Non-pigmented ciliary epithelial cell (primary cell): ENCODE measurements at places on chromosomes 12 and 14.

- no peak for DNase-seq
Measured at GRCh38 chr12:92951006-92951405, 21.9 kb upstream of the EEA1 start.

DNA sequence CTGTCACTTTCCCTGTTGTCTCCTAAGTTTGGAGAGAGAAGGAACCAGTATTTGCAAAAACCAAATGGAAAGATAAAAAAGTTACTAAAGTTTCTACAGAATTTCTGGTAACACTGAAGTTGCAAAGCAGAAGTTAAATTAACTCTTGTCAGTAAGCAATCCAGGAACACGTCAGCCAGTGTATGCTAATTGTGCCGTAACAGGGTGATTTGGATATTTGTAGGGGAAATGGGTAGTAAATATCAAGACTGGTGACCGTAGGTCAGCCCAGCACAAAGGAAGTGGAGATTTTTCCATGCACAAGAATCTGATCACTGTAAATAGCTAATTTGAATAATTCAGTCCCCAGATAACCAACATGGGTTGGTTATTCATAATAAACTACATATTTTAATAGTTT is 2.3 kb downstream of the CDKN1B start:
- DNase-seq, result no peak

DNA sequence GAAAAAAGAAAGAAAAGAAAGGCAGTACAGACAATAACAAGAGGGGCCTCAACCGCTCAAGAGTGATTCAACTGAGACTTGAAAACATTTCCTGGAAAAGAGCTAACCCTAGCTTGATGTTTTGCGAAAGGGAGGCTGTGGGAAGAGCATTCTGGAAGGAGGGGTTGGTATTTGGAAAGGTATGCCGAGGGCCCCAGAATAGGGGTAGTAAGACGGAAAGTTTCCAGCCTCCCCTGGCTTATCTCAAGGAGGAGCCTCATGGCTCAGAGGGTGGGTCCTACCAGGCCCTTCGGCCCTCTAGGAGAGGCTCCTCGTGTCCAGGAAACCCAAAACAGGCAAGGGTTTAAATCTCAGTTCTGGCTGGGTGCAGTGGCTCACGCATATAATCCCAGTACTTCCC is 8.4 kb downstream of the RNU4-2 start:
- DNase-seq, result no peak

- no peak for DNase-seq
Measured at GRCh38 chr14:81472096-81472800, 61.4 kb downstream of the SEL1L start.

DNA sequence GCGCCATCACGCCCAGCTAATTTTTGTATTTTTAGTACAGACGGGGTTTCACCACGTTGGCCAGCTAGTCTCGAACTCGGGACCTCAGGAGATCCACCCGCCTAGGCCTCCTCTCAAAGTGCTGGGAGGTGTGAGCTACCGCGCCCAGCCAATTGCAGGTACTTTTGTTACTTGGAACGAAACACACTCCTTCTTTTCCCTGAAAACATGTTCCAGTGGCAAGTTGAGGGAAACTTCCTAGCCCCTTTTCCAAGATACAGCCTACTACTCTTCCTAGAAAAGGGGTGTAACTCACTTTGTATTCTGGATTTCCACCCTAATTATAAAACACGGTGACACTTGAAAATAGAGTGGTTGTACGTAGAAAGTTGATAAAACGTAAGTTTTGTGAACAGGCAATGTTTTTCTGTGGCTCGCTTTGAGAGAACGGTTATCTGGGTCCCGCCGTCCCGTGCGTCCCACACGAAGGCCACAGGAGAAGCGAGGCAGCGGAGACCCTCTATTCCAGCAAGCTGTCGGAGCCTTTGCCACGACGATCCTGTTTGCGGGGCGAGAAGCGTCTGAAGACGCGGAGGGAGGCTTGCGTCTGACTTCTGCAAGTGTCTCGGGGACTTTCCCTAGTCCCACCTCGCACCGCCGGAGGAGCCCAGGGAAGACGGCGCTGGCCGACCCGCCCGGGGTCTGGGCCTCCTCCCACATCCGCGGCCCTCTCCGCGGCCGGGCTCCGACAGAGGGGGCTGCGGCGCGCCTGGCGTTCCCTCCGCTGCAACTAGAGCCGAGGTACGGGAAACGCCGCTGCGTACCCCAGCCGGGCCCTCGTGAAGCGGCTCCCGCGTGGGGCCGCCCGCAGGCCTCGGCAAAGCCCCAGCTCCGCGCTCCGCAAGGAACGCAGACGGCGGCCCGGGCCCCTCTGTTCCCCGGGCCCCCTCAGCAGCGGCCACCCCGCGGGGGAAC is 745 bp downstream of the CDCA4 start:
- DNase-seq, result no peak

- no peak for DNase-seq
Measured at GRCh38 chr12:53974084-53975063, at the start of gene HOTAIR. Gene HOTAIR (minus strand): TSS chr12:53974954.

- no peak for DNase-seq
Measured at GRCh38 chr12:132493482-132494178, 3.7 kb downstream of the FBRSL1 start.

GRCh38 chr14:32633224-32633859 is 304.2 kb downstream of the AKAP6 start:
- DNase-seq, result peak; percentile 23

GRCh38 chr14:96307434-96307833 is 51.4 kb downstream of the BDKRB1 start:
- DNase-seq, result no peak

GRCh38 chr12:128852026-128852698 is 1.1 kb upstream of the GLT1D1 start:
- DNase-seq, result no peak

GRCh38 chr12:57476993-57477709 is 2.5 kb downstream of the ARHGAP9 start:
- no peak for DNase-seq

DNA sequence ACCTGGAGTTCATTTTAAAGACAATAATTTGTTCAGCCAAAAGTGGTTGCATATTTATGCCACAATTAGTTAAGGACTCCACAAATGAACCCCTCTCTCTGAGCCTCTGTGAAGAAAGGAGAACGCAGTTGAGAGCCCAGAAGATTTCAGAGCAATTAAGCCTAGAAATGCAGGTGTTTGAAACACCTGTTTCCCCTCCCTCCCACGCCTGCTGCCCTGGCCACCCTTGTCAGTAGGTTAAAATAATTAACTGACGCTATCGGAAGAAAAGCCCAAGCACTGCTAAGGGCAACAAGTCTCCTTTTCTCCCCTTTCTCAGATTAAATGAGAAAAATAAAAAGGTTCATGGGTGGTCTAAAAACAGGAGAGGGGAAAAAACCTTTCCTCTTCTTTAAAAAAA is 99.2 kb downstream of the PPM1A start:
- no peak for DNase-seq

- no peak for DNase-seq
Measured at GRCh38 chr12:75638792-75639191, 127.4 kb upstream of the KRR1 start.

GRCh38 chr12:26627335-26627734 is 205.7 kb downstream of the ITPR2 start:
- DNase-seq, result no peak

GRCh38 chr14:104509673-104510072 is 69.9 kb upstream of the C14orf180 start:
- no peak for DNase-seq

GRCh38 chr12:20602641-20603391 is 92.3 kb upstream of the SLCO1C1 start:
- DNase-seq, result peak; percentile 55

DNA sequence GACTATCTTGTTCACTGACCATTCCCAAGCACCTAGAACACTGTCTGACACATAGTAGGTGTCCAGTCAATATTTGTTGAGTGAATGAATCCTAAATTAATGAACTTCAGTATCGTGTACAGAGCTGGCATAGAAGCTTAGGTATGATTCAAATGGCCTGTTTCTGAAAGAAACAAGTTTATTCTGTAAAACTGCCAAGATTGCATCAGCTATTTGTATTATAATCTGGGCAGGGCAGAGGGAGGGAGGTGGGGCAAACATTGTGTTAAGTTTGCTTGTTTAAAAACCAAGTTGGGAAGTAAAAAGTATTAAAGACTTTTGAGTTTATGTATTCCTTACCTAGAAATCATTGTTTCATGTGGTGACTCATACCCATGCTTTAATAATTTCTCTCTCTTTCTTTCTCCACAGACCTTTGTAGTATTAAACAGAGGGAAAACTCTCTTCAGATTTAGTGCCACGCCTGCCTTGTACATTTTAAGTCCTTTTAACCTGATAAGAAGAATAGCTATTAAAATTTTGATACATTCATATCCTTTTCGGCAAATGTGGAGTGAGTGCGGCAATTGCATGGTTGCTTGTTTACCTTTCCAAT is 92.8 kb downstream of the SCN8A start:
- no peak for DNase-seq

GRCh38 chr12:123905319-123905925 is 67.2 kb downstream of the CCDC92 start:
- DNase-seq, result peak; percentile 46

DNA sequence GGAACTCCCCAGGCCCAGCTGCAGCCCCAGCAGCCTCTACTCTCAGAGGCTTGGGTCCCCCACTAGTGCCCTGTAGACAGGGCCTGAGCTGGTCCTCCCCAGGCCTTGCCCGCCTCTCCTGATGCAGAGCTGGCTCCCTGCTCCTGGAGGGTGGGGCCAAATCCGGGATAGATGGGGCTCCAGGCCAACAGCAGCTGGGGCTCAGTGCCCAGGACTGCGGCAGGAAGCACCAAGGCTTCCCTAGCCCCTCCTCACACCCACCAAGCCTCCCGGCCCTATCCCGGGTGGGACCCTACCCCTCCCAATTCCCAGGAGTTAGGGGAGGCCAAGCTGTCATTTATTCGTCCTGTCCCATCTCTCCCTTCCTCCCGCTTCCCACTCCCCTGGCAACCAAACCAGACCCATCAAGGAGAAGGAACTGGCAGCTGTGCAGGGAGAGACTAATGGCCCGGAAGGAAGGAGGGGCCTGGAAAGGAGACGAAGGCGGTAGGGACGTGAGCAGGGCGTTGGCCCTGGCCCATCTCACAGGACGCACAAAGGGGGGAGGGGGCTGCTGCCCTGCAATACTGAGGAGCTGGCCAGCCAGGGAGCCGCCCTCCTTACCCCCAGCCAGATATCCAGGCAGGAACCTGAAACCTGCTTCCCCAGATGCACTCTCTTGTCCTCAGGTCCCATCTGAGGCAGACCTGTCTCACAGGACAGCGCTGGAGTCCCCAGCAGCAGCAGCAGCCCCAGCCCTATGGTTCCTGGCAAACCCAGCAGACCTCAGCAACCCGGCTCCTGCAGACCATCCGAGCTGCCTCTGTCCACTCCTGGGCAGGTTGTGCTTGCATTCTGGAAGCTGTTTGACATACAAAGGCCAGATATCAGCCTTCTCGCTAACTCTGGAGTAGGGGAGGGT is 1.6 kb upstream of the PRPH start:
- no peak for DNase-seq

DNA sequence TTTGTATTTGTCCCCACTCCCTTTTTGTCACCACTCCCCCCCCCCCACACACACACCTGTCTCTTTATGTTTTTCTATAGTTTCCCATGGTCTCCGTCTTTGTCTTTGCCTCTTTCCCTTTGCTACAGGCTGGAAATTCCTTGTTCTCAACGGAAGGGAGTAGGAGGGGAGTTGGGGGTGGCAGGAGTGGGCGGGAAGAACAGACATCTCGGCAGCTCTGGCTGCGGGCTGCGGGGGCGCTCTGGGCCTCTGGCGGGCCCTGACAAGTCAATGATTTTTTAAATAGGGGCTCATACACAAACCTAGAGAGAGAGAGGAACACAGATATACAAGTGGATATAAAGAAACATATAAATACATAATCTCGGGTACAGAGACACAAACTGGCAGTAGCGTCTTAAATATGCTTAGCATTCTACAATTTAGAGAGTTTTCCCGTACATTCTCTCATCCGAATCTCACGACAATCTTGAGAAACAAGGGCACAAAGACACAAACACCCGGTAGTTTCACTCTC is 2.4 kb upstream of the NAB2 start:
- DNase-seq, result no peak

DNA sequence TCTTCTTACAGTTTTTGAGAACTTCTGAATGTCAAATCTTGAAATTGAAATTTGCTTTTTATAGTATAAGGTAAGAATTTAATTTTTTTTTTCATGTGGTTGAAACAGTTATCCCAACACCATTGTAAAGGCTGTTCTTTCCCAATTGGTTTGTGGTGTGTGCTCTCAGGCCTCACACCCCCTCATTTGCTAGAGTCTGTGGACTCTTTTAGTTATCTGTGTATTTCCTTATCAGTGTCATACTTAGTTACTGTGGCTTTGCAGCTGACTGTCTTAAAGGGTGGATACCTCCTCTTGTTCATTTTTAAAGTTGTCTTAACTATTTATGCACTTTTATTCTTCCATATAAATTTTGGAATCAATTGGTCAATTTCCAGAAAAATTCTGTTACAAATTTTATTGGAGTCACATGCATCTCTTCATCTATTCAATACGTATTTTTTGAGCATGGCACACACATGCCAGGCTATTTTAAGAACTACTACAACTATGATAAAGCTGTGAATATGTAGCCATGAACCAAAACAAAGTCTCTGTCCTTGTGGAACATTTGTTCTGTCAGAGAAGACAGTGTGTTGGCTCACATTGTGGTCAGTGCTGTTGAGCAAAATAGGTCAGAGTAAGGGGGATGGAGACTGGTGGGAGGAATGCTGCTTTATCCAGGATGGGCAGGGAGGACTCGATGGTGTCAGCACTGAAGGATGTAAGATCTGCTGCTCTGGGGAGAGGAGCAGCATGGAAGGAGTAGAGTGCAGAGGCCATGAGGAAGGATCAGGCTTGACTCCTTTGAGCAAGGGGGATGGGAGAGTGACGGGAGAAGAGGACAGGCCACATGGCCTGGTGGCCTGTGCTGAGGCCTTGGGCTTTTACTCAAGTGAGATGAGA is 24.1 kb downstream of the FGF23 start:
- no peak for DNase-seq

DNA sequence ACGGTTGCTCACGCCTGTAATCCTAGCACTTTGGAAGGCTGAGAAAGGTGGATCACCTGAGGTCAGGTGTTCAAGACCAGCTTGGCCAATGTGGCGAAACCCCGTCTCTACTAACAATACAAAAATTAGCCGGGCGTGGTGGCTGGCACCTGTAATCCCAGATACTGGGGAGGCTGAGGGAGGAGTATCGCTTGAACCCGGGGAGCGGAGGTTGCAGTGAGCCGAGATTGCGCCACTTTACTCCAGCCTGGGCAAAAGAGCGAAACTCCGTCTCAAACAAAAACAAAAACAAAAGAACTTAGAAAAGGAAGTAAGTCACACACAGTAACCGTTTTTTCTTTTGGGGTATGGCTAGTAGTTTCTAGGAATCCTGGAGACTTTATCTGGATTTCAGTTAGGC is 1.7 kb upstream of the PALS1 start:
- DNase-seq, result no peak

DNA sequence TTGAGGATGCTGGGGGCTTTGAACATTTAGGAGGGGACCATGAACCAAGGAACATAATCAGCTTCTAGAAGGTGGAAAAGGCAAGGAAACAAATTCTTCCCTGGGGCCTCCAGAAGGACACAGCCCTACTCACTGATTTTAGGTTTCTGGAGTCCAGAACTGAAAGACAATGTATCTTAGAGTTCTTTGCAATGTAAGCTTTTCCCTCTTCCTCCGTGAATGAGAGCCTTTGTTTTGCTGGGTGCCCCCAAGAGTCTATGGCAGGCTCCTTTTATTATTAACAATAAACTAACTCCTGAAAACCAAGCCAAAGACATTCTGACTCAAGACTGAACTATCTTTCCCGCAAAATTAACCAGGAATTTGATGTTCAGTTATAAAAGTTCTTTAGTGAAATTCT is 204.1 kb downstream of the STXBP6 start:
- DNase-seq, result no peak
